ENCODE measurements at places on chromosomes 16 and 17.

DNA sequence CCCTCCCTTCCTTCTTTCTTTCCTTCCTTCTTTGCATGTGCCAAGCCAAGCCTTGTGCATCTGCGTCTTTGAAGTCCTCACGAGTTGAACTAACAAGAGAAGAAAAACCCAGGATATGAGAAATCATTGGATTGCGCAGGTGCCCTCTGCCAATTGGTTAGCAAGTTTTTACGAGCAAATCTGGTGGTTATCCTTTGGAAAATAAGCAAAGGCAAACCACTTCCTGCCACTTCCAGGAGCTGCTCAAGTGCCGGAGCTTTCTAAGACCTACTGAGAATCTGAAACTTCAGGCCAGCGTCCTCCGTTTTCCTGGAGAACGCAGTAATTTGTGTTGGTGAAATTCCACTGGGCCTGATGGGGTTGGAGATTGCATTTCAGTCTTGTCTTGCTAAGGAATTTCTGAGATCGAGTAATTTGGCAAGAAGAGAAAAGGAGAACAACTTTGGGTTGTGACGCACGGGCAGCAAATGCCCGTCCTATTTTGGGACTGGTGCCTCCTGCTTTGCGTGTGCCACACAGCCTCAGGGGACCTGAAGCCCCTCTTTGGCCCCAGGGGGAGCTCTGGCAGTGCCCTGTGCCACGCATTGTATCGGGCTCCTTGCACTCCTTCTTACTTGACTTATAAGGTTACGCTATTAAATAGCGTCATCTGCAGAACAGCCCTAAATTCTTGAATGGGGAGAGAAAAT lies 56.4 kb downstream of the CMIP start:
- DNase-seq: peak; percentile 14

DNA sequence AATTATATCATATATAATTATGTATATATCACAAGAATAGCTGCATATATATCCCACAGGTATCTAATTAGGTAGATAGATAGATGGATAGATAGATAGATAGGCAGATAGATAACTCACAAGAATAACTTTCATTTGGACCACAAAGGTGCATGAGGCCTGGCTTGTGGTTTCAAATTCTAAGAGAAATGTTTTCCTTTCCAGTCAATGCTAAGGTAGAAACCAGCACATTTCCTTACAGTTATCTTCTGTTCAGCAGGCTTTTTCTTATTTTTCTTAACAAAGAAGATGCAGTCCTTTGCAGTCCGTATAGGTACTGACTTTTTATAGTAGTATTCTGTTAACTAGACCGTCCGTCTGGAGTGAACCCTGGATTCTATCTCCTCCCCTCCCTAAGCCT lies 152.9 kb upstream of the ANKFN1 start:
- DNase-seq: no peak

DNA sequence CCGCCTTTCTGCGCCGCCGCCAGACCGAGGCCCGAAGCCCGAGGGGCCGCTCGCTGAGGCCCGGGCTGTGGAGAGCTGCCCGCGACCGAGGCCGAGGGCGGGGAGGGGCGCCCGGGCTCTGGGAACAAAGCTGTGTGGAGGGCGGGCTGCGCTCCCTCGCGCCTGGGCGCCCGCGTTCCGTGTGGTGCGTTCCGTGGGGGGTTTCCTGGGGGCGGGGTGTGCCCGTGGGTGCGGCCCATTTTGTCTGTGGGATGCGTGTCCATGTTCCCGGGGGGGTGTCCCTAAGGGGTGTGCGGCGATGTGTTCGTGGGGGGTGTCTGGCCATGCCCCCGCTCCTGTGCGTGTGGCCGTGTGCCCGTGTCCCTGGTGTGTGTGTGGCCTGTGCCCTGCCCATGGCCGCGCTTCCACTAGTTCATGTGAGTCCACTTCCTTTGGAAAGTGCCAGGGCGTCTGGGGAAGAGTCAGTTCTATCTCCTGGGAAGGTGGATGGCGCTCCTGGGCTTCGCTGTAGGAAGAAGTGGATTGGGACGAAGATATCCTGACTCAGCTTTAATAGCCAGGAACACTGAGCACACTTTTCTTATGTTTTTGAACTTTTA lies 520 bp downstream of the JPT2 start:
- DNase-seq: peak; percentile 44

DNA sequence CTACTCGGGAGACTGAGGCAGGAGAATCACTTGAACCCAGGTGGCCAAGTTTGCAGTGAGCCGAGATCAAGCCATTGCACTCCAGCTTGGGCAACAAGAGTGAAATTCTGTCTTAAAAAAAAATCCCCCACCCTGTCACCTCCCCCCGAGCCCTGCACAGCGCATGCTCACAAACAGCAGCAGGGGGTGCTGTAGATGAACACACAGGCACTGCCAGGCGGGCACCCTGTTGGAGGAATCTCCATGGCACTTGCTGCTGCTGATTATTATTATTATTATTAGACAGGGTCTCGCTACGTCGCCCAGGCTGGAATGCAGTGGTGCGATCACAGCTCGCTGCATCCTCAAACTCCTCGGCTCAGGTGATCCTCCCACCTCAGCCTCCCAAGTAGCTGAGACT lies 24.6 kb downstream of the FZD2 start:
- DNase-seq: peak; percentile 32

- DNase-seq: no peak
Observed at GRCh38 chr17:67532326-67532871, 155.3 kb downstream of the PITPNC1 start.

- DNase-seq: no peak
Observed at GRCh38 chr17:57735230-57735629, 9.9 kb downstream of the CCDC182 start.

- DNase-seq: peak; percentile 56
Observed at GRCh38 chr17:40349895-40350688, 14.4 kb downstream of the GJD3 start.

DNA sequence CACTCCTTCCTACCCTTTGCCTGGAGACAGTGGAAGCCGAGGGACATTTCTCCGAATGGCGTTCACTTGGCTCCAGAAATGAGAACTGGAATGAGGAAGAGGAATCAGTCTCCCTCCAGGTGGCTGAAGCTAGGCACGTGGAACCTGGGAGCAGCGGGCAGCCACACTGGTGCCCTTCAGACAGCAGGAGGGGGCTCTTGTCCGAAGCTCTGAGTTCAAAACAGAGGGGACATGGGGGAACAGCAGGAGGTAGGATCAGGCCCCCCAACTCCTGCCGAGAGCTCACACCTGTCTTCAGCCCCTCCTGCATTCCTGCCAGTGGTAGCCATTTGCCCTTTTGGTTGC lies 41.5 kb downstream of the TMEM235 start:
- DNase-seq: no peak

- DNase-seq: no peak
Observed at GRCh38 chr16:31377210-31377903, 15.8 kb upstream of the ITGAD start.

DNA sequence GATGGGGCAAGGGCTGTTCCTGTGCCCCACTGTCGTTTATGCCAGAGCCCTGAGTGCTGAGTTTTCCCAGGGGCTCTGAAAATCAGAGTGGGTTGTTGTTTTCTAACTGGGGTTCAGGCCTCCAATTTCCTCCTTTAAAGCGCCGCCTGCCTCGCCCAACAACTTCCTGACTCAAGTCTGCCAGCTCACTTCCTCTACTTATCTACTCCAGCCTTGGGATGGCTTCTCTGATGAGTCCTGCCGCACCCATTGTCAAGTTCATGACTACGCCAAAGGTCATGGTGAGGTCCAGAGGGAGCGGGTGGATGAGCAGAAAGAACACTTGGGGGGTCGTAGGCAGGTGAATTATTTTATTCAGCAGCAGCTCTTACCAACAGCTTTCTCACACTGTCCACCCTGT lies 104.7 kb downstream of the UTP18 start:
- peak; percentile 9 for DNase-seq

DNA sequence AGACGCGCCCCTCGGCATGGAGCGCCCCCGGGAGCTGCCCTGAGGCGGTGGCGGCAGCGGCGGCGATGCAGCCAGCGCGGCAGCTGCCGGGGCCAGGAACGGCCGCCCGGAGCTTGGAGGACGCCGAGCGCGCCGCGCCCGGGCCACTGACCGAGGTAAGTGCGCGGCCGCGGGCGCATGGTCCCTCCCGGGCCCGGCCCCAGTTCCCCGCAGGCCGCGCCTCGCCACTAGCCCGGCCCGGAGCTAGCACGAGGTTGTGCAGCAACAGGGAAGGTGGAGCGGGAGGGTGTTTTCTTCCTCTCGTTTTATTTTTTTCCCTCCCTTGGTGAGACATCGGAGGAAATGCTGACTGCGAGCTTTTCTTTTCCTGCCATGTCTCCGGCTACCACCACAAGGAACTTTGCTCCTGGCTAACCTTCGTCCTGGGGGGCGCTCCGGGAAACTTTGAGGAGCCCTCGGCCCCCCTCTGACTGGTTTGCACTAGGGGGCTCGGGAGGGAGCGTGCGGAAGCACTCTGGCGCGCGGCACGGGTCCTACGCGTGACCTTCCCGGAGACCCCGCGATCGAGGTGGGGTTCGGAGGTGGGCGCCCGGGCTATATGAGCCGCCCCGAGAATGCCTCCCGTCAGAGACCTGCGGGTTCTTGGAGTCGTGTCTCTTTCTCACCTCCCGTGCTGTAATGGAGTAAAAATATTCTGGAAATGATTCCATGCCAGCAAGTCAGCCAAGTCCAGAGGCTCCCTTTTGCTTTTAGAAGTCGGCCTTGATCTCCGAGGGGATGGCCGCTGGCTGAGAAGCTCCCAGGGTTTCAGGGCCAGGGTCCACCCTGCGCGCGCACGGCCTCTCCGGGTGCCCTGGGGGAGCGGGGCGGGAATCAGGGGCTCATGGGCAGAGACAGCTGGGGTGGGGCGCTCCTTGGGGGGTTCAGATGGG lies 868 bp downstream of the KCNJ12 start:
- peak; percentile 44 for DNase-seq

DNA sequence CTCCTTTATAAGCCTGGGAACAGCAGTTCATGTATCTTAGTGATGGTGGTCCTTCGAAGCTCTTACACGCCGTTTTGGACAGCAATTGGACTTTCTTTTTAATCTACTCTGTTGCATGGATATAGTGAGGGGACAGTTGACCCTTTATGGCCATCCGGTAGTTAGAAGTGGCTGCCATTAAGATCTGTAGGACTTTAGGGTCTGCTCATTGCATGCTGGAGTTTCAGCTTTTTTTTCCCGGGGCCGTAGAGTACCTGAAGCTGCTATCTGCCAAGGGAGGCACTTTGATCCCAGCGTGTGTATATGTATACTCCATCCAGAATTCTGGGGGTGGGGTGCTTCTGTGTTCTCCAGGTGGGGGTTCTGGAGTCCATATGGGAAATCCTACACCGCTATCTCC lies 1.2 kb downstream of the CYB5D1 start:
- no peak for DNase-seq

DNA sequence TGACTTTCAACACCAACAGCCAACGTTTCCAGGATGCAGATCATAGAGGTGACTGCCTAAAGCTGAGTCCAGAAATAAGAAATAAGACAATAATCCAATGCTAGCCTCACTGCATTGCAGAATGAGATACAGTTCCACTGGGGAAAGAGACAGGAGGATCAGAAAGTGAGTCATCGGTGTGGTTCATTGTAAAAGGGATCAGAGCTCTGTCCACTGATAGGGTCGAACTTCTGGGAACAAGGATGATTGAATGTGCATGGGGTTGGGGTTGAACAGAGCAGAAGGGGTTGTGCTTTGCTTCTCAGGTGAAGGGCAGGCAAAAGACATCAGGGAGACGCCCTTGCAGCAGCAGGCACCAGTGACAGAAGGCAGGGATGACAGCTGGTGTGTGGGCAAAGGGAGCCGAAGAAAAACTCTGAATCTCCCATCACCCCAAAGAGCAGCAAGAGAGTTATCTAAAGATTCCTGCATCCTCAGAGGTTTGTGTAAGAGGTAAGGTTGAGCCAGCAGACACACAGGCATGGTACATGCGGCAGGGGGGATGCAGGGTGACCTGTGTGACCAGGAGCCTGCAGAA lies 16.4 kb downstream of the CLEC10A start:
- peak; percentile 29 for DNase-seq

- DNase-seq: peak; percentile 82
Observed at GRCh38 chr16:72092832-72093447, 480 bp downstream of the TXNL4B start.

- no peak for DNase-seq
Observed at GRCh38 chr17:51200295-51200694, 34.1 kb downstream of the NME2 start.

DNA sequence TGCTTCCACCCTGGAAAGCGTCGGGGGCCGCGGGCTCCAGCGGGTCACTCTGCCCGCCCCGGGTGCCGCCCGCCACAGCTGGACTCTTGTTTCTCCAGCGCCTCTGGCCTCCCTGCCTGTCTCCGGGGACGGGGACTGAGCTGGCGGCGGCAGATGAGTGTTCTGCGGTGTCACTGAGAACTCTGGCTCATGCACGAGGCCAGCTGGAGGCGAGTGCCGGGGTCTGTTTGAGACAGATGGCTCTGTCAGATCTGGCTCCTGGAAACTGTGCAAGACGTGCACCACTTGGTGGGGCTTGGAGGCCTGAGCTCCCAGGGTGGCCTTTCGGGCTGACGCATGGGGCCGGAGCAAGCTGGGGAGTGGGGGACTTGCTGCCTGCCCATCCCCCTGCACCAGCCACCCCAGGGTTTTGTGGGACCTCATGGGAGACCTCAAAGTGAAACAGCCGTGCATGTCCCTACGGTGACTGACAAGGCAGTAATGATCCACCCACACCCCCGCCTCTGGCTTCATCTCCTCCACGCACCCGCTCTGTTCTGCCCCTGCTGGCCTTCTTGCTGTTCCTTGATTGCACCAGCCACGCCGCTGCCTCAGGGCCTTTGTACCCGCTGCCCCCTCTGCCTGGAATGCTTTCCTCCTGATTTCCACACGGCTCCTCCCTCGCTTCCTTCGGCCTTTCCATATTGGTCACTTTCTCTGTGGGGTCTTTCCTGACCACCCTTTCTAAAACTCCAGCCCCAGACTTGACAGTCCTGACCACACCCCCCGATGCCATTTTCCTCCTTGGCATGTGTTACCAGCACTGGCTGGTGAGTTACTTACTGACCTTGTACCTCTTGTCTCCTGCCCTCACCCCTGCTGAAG lies 174.9 kb upstream of the CIBAR2 start:
- DNase-seq: peak; percentile 32

- no peak for DNase-seq
Observed at GRCh38 chr17:64057701-64058263, 37.3 kb upstream of the ICAM2 start.

- no peak for DNase-seq
Observed at GRCh38 chr16:88975511-88976061, 1.4 kb downstream of the CBFA2T3 start.

GRCh38 chr16:72094266-72094610 lies 591 bp downstream of the DHX38 start:
- no peak for DNase-seq

DNA sequence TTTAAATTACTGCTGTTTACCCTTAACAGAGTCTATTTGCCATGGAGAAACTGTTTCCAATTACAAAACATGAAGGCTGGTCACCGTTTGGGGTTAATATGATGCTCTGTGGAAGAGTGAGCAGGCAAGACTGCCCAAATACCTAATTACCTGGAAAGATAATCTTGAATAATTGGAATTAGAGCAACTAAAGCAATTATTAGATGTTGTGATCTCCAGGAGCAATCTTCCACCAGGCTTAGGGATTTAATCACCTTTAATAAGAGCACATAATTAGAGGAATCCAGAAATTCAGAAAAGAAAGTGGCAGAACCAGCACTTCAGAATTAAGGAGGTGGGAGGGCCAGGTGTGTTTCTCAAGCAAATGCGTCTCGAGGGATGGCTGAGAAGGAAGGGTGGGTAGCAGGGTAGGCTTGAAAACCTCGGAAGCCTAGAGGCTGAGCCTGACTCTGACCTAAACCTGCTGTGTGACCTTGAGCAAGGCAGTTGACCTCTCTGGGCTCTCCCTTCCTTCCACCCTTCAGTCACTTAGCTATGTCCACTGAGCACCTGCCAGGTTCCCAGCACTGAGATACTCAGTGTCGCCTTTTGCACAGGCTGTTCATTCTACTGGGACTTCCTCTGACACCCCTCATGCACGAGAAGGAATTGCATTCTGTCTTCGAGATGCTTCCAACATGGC lies 113.2 kb downstream of the GSG1L start:
- no peak for DNase-seq

Measured in cardiac fibroblast (primary cell).